NCI-H2081 treated with DMSO at 0.1 percent for 48 hours (cell line): ENCODE measurements at places on chromosomes 3 and 15.

DNA sequence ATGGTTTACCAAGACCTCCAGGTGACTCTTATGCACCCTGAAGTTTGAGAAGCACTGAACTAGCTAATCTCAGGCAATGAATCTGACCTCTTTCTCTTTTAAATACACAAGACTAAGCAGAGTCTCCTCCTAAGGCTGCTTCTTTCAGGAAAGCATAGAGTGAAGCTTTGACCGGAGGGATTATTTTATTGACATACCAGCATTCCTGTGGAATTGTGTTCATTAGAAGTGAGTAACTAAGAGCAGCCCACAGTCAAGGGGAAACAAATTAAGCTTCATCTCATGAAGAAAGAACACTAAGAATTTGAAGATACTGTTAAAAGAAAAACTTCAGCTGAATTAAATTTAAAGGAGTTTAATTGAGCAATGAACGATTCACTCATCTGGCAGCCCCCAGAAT is 963.5 kb downstream of the NTRK3 start:
- DNase-seq: no peak

- no peak for DNase-seq
These were observed 79.0 kb downstream of the SEMA6D start for GRCh38 chr15:47796339-47796738.

DNA sequence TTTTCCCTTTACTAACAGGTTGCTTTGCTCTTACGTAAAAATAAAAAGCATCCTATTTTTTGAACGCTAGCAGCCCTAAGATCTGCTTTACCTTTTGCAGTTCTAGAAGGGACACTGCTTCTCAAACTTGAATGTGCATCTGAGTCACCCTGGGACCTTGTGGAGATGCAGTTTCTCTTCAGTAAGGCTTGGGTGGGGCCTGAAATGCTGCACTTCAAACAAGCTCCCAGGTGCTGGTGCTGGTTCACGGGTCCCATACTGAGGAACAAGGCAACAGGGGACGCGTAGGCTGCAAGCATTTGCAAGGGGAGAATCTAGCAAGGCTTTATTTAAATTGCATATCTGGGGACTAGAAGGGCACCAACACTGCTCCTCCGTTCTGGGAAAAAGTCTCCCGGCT is 30.0 kb downstream of the MB21D2 start:
- no peak for DNase-seq

DNA sequence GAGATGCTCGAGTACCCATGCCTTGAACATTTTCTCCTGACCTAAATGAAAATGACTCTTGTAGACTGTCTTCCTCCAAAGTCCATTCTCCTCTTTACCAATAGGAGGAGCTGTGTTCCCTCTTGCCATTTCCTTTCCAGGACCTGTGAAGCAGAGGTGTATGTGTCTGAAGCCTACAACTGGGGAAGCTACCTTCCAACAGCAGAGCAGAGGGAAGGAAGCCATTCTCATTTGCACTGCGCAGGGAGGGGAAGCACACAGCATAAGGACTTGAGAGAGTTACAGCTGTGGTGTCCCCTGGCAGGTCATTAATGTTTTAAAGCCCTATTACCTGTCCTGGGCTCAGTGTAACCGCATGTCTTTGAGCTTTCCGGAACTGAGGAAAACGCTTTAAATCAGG is 38.7 kb downstream of the HSPBAP1 start:
- no peak for DNase-seq

DNA sequence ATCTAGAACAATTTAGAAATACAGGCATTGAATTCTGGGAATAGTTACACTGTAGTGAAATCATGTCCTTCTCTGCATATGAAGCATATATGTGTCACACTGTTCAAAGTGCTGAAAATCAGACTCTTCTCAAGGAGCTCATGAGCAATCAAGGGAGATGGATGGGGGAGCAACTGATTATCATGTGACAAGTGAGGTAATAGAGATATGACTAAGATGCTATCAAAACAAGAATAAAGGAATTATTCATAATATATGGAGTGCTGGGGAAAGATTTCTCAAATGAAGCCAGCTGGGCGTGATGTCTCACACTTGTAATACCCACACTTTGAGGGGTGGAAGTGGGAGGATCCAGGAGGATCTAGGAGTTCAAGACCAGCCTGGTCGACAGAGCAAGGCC is 74.9 kb upstream of the CHRNB4 start:
- DNase-seq: no peak

- DNase-seq: no peak
These were observed 11.5 kb downstream of the ETFA start for GRCh38 chr15:76299786-76300185.

DNA sequence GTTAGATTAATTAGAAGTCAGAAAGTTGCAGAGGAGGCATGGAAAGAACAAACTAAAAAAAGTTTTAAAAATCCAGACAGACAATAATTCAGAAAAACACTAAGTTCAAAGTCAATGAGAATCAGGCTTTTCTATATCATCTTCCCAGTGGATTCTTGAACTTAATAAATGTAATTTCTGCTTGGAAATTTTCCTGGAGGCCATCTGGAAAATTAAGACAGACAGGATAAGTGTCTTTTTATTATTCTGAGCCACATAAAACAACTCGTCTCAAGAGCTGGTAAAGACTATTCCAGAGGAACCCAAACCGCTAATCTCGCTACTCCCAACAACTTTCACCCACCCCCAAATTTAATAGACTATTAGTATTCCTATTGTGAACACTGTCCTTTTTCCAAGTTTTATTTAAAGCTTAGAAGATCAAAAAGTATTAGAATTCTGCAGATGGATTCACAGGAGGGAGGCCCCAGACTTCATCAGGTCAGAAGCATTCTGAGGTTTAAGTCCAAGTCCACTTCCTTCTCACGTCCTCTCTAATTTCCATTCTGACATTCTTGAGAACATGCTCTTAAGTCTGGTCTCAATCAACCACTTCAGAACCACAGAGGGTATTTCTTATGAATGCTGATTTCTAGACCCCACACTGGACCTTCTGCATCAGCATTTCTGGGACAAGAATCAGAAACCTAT is 61.3 kb downstream of the ERC2 start:
- no peak for DNase-seq

DNA sequence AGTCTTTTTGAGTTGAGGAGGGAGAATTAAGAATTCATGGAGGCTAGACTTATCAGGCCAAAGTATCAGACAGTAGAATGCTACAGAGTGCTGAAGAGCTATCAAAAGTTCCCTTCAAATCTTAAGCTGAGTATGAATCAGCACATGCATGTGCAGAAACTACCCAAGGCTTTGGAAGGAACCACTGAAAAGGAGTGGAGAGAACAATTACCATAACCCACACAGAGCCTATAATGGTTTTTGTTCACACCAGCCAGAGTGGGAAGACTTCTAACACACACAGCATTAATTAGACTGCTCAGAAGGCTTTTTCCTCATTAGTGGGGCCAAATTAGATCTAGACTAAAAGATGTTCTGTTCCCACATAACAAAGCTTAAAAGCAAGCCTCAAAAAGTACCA is 83.7 kb upstream of the SLC6A11 start:
- no peak for DNase-seq

DNA sequence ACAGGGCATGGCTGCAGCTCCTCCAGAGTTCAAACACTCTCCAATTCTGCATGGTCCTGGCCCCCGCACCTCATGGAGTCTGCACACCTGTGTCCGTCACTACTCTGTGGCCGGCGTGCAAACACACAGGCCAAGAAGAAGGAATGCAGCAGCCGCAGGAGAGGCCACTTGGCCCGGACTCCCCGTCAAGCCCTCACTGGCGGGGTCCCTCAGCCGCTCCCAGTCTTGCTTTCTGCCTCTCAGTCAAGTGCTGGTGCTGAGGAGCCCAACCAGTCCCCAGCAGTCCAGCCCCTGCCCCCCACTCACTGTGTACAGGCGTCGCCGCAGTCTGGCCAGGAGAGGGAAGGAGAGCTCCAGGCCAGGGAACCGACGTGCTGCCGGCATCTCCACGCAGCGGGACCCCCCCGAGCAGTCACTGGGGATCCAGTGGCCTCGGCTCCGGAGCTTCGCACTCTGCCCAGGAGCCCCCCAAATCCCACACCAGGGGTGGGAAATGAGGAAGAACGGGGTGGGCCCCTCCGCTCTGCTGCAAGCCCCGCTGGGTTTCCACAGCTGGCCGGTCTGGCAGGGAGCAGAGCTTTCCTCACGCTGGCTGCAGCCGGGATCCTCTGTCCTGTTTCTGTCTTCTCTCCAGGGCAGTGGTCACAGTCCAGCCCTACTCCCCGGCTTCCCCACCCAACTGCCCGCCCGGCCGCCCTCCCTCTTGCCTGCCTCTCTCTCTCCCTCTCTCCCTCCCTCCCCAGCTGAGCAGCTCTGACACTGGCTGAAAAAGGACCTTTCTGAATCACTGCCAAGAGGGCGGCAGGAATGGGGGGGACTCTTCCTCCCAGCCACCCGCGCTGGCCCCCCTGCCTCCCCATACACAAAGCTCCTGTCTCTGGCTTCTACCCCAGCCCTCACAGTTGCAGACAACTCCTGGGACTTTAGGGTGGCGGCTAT is 16.0 kb downstream of the TNK2 start:
- DNase-seq: peak; percentile 70

DNA sequence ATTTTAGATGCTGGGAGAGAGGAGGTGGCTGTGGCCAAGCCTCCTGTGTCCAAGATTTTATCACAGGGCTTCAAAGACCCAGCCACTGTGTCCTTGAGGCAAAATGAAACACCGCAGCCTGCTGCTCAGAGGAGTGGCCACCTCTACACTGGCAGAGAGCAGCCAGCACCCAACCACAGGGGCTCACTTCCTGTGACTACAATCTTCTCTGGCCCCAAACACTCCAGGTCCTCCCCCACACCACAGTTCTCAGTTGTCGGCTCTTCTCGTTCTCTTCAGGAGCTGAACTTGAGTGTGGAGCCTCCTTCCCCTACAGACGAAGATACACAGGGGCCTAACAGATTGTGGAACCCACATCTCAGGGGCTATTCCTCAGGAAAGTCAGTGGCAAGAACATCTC is 45.6 kb downstream of the CDAN1 start:
- no peak for DNase-seq

- no peak for DNase-seq
These were observed 8.9 kb upstream of the CLDN1 start for GRCh38 chr3:190330936-190331734.

GRCh38 chr3:176469694-176470205 is 727.5 kb downstream of the TBL1XR1 start:
- DNase-seq: no peak

GRCh38 chr15:59792359-59792758 is 103.2 kb upstream of the BNIP2 start:
- DNase-seq: no peak

- DNase-seq: no peak
These were observed 21.9 kb downstream of the PLCL2 start for GRCh38 chr3:16906682-16907081.

DNA sequence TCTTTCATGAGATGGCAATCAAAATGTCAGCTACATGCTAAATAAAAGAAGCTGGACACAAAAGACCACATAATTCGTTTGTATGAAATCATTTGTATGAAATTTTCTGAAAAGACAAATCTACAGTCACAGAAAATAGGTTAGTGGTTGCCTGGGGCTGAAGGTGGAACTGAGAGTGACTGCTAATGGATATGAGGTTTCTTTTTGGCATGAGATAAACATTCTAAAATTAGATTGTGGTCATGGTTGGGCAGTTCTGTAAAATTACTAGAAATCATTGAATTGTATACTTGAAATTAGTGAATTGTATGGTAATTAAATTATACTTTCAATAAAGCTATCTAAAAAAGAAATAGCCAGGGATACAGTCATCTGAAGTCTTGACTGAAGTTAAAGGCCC is 2.7 kb upstream of the DMXL2 start:
- no peak for DNase-seq

- no peak for DNase-seq
These were observed 72.9 kb upstream of the MNS1 start for GRCh38 chr15:56537881-56538280.

- no peak for DNase-seq
These were observed 762 bp downstream of the NCK1 start for GRCh38 chr3:136862617-136863322.

DNA sequence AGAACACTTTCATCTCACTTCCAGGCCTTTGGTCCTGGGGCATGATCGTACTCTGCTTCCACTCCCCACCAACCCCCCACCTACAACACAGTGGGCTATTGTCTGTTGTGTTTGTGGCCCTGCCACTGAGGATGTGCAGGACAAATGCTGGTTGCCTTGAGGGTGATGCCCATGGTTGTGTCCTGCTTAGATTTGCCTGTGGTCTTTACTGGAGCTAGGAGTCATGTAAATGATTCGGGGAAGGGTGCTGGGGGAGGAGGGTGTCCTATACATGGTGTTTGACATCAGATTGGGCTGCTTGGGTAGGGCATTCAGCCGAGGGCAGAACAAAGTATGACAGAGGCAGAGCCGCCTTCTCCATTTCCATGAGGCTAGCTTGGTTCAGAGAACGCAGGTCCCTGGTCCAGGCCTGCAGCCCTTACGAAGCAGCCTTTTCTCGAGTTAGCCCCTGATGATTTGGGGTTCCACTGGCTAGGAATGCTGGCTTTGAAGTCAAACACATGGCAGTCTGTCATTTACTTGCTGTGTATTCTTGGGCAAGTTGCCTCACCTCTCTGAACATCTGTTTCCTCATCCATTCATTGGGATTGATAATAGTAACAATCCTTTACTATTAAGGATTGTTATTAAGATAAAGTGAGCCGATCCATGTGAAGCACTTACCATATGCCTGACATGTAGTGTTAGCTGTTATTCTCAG is 6.9 kb downstream of the CORO2B start:
- no peak for DNase-seq

DNA sequence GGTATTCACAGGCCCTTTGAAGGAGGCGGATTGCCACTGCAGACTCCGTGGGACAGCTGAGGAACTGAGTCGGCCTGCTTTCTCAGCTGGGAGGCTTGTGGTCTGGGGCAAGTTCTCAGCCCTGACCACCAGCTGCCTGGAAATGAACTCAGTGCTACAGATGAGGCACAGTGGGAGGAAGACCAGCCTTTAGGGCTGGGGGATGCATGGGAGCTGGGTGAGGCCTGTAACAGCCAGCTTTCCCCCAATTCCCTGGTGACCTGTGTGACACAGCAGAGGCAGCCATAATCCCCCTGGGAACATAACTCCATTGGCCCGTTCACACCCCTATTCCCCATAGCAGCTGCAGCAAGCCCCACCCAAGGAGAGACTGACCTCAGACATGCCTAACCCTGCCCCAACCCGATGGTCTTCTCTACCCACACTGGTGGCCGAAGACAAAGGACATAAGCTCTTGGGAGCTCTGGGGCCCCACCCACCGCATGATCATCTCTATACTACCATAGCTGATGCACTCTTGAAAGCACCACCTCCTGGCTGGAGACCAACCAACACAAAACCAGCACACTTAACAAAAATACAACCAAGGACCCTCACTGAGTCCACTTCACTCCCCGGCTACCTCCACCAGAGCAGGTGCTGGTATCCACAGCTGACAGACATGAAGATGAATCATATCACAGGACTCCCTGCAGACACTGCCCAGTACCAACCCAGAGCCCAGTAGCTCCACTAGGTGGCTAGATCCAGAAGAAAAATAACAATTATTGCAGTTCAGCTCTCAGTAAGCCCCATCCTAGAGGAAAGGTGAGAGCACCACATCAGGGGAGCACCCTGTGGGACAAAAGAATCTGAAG is 24.9 kb downstream of the ZMAT3 start:
- no peak for DNase-seq
